ENCODE measurements at places on chromosomes 5 and 9. TPM values are rescaled to one million over a fixed set of nuclear protein-coding genes. Genes with fewer than 3 reads are reported as not detected.

- H3K27ac ChIP-seq = no peak overlapping the region
- peaks cover 22% of the 10 kb centered on the region for H3K4me1 ChIP-seq
- DNase-seq = no peak
- H3K36me3 ChIP-seq = no peaks in the 10 kb centered on the region
- no peak overlapping the region for H3K4me3 ChIP-seq
Observed at GRCh38 chr5:14261235-14261634, 118.1 kb downstream of the TRIO start.

- no peaks in the 10 kb centered on the region for H3K27me3 ChIP-seq
- no peaks in the 10 kb centered on the region for H3K4me1 ChIP-seq
- H3K4me3 ChIP-seq = no peak overlapping the region
- H3K36me3 ChIP-seq = no peaks in the 10 kb centered on the region
Observed at GRCh38 chr5:169831331-169831730, 149.0 kb downstream of the INSYN2B start.

- H3K27me3 ChIP-seq = no peaks in the 10 kb centered on the region
- H3K4me3 ChIP-seq = no peak overlapping the region
- H3K36me3 ChIP-seq = no peaks in the 10 kb centered on the region
- H3K27ac ChIP-seq = no peak overlapping the region
- DNase-seq = no peak
Observed at GRCh38 chr5:94240596-94240992, 377.8 kb downstream of the KIAA0825 start.

DNA sequence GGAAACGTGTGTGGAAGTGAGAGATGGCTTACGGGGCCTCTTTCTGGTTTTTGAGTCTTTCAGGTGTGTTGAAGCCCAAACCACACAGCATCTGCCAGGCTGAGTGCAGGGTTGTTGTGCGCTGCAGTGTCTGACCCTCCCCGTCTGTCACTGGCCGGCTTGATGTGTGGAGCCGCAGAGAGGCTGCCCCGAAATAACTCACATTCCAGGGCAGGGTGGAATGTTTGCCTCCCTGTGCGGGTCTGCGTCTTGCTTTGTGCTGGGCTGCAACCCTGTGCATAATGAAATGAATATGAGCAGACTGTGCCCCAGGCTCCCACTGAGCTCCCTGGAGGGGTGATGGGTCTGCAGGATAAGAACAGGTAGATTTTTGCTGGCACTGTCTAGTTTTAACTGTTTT is 9.9 kb upstream of the PLEKHG4B start:
- DNase-seq = no peak
- peaks cover 7% of the 10 kb centered on the region for H3K36me3 ChIP-seq
- peaks cover 23% of the 10 kb centered on the region for H3K4me1 ChIP-seq
- H3K27ac ChIP-seq = no peak overlapping the region
- no peak overlapping the region for H3K4me3 ChIP-seq
- no peaks in the 10 kb centered on the region for H3K27me3 ChIP-seq

GRCh38 chr9:107280543-107280942 is 2.5 kb upstream of the RAD23B start:
- H3K27me3 ChIP-seq = no peaks in the 10 kb centered on the region
- H3K27ac ChIP-seq = no peak overlapping the region
- no peak for DNase-seq
- peaks cover 4% of the 10 kb centered on the region for H3K36me3 ChIP-seq
- H3K4me1 ChIP-seq = no peaks in the 10 kb centered on the region

DNA sequence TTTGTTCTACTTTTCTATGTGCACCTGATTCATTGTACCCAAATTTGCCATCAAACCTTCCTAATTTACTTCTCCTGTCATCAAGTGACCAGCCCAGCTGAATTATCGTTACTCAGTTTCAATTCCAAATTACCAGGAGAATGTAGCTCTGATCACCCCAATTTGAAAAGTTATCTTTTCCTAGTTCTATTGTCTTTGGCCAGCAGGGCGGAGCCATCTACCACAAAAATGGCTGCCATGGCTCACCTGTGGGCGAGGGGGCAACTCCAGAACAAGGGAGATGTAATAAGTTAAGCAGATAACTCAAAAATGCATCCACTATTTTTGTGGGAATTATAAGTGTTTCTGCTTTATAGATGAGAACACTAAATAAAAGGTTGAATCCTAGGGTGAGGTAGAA is 133.8 kb upstream of the MOCS2 start:
- no peak overlapping the region for H3K4me3 ChIP-seq
- no peaks in the 10 kb centered on the region for H3K27me3 ChIP-seq
- H3K27ac ChIP-seq = no peak overlapping the region
- no peaks in the 10 kb centered on the region for H3K36me3 ChIP-seq
- no peaks in the 10 kb centered on the region for H3K4me1 ChIP-seq

- no peaks in the 10 kb centered on the region for H3K27me3 ChIP-seq
- no peaks in the 10 kb centered on the region for H3K4me1 ChIP-seq
- no peak within 1 kb of the TSS for H3K4me3 ChIP-seq
- H3K36me3 ChIP-seq = no peaks in the 10 kb centered on the region
Observed at GRCh38 chr9:122788831-122789230, at the start of gene OR5C1. TSS of gene OR5C1 (plus strand) at chr9:122788933. CDS start at chr9:122788933, 0 bp downstream.

DNA sequence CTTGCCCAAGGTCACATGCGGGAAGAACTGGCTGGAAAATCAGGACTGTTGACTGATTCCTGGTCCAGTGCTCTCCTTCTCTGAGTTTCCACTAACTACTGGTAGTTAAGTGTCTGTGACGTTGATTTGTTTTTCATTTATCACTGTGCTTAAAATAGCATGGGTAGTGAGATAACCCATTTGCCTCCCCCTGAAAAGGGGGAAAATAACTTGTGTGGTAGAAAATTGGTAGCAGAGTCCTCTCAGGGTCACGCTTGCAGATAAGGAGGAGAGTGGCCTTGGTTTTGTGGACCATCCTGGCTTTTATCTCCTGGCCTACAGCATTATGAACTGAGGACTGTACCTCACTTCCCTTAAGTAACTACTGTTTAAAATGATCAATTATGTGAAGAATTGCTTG is 10.9 kb downstream of the FUBP3 start:
- no peak overlapping the region for H3K4me3 ChIP-seq
- peaks cover 6% of the 10 kb centered on the region for H3K36me3 ChIP-seq
- H3K4me1 ChIP-seq = peaks cover 4% of the 10 kb centered on the region
- H3K27ac ChIP-seq = no peak overlapping the region
- no peaks in the 10 kb centered on the region for H3K27me3 ChIP-seq

DNA sequence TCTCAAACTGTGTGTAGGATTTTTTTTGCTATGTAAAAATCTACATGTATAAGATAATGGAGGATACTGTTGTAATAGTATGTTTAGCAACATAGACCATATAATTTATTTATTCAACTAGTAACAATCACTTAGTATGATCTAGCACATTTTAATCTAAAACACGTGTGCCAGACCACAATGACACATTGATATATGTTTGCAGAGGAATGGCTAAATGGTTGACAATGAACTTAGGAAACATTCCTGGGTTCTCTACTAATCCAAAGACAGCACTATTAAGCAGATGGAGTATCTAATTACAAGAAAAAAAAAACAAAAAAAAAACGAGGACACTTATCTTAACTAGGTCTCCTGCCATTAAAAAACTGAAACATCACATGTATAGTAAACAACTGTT is 261.7 kb upstream of the PAPPA start:
- H3K4me1 ChIP-seq = no peaks in the 10 kb centered on the region
- DNase-seq = no peak
- H3K36me3 ChIP-seq = no peaks in the 10 kb centered on the region

GRCh38 chr5:99320436-99320835 is 391.6 kb upstream of the CHD1 start:
- no peak overlapping the region for H3K27ac ChIP-seq
- no peaks in the 10 kb centered on the region for H3K36me3 ChIP-seq
- H3K4me3 ChIP-seq = no peak overlapping the region
- no peaks in the 10 kb centered on the region for H3K4me1 ChIP-seq
- DNase-seq = no peak
- no peaks in the 10 kb centered on the region for H3K27me3 ChIP-seq

GRCh38 chr9:27278374-27278773 is 18.6 kb downstream of the EQTN start:
- no peak overlapping the region for H3K27ac ChIP-seq
- no peak for DNase-seq
- no peaks in the 10 kb centered on the region for H3K4me1 ChIP-seq

- no peaks in the 10 kb centered on the region for H3K4me1 ChIP-seq
- no peaks in the 10 kb centered on the region for H3K27me3 ChIP-seq
- H3K36me3 ChIP-seq = no peaks in the 10 kb centered on the region
- H3K27ac ChIP-seq = no peak overlapping the region
Observed at GRCh38 chr5:39485079-39485478, 60.3 kb upstream of the DAB2 start.

GRCh38 chr9:116516456-116516855 is 170.6 kb upstream of the TRIM32 start:
- no peak for DNase-seq
- no peak overlapping the region for H3K27ac ChIP-seq
- H3K4me1 ChIP-seq = no peaks in the 10 kb centered on the region
- no peaks in the 10 kb centered on the region for H3K36me3 ChIP-seq

DNA sequence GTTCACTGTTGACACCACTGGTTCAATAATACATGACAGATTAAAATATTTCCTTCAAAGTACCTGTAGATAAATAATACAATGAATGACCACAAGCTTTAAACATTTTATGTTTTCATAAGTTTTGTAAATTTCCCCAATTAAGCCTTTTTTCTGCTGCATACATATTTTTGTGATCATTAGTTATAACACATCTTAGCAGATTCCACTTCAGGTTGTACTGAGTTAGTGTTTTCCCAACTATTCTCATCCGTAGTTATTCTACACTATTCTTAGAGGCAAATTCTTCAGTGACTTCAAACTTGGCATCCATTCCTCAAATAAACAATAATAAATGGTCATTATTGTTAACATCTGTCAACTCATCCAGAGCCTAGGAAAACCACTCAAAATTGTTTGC is 100.9 kb downstream of the NRG2 start:
- H3K27me3 ChIP-seq = no peaks in the 10 kb centered on the region
- H3K4me1 ChIP-seq = no peaks in the 10 kb centered on the region
- no peak for DNase-seq
- H3K4me3 ChIP-seq = no peak overlapping the region
- H3K36me3 ChIP-seq = no peaks in the 10 kb centered on the region
- no peak overlapping the region for H3K27ac ChIP-seq

Gene GMCL2
- total RNA-seq = not detected

Gene IRX4
- 0.06 TPM for total RNA-seq
